Activated CD8-positive, alpha-beta T cell treated with anti-CD3 and anti-CD28 coated beads for 36 hours (primary cell): ENCODE measurements at places on chromosomes 2 and 18. TPM values are rescaled to one million over a fixed set of nuclear protein-coding genes. Genes with fewer than 3 reads are reported as not detected.

TEKT4 gene
- total RNA-seq, result not detected

C1QL2 gene
- not detected for total RNA-seq

MAB21L4 gene
- total RNA-seq, result not detected

SLC14A1 gene
- 3.1 TPM for total RNA-seq

UBE2E3 gene
- 26.7 TPM for total RNA-seq

HNMT gene
- total RNA-seq, result not detected

SRSF7 gene
- total RNA-seq, result 320 TPM

WDCP gene
- 20.2 TPM for total RNA-seq

ANKRD62 gene
- not detected for total RNA-seq

TUBA4B gene
- not detected for total RNA-seq

ANKRD30BL gene
- not detected for total RNA-seq

SCN7A gene
- not detected for total RNA-seq
